ENCODE measurements at places on chromosomes 12 and 14.

GRCh38 chr12:62873826-62874448 is 61.0 kb downstream of the PPM1H start:
- no peak for DNase-seq

- DNase-seq: no peak
Observed at GRCh38 chr14:98233656-98234055, 1038.3 kb downstream of the BCL11B start.

- no peak for DNase-seq
Observed at GRCh38 chr12:68977909-68978610, 45.1 kb upstream of the CPM start.

DNA sequence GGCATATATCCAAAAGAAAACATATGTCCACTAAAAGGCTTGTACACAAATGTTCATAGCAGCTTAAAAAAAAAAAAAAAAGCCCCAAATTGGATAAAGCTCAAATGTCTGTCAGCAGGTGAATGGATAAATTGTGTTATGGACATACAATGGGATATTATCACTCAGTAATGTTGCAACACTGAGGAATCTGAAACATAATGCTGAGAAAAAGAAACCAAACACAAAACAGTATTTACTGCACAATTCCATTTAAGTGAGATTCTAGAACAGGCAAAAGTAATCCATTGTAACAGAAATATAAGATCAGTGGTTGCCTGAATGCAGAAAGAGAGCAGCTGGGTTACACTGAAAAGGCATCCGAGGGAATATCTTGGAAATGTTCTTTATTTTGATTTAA is 117.9 kb downstream of the SLC15A5 start:
- DNase-seq: no peak

GRCh38 chr12:64387197-64387816 is 3.3 kb downstream of the C12orf56 start:
- DNase-seq: no peak

- DNase-seq: no peak
Observed at GRCh38 chr12:47802312-47802711, 17.4 kb downstream of the HDAC7 start.

GRCh38 chr12:77938301-77938700 is 107.6 kb downstream of the NAV3 start:
- no peak for DNase-seq

GRCh38 chr12:10722502-10722904 is 620 bp downstream of the YBX3 start:
- peak; percentile 48 for DNase-seq

- DNase-seq: no peak
Observed at GRCh38 chr12:123151457-123152454, 866 bp upstream of the PITPNM2 start.

DNA sequence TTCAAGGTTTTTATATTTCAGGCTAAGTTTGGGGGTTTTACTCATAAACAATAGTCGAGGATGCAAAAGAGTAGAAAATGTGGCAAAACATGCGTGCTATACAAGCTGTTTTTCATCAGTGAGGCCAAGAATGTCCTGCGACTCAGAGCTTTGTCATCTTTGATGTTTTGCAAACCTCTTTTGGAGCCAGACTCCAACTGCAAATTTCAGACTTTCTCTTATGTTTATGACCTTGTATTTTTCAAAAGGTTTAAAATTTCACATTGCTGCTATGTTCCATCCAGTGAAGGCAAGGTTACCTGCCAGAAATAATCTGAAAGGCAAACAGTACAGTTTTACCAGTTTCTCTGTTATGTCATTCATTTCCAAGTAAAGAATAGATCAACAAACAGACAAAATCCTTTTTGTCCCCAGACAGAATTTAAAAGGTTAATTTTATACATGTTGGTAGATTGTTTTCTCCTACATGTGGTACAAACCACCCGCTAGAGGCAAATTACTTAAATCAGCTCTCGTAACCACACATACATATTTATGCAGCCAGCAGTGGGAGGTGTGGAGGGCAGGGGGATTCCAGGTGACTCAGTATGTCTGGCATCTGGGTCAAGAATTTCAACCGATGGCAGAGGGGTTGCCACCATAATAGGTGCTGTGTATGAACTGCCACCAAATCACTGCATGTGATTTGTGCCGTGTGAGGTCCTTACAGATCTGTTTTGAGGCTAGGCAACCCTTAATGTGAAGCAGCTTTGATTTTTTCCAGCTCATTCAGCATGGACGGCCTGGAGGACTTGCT is 119.8 kb upstream of the CPM start:
- DNase-seq: peak; percentile 9

DNA sequence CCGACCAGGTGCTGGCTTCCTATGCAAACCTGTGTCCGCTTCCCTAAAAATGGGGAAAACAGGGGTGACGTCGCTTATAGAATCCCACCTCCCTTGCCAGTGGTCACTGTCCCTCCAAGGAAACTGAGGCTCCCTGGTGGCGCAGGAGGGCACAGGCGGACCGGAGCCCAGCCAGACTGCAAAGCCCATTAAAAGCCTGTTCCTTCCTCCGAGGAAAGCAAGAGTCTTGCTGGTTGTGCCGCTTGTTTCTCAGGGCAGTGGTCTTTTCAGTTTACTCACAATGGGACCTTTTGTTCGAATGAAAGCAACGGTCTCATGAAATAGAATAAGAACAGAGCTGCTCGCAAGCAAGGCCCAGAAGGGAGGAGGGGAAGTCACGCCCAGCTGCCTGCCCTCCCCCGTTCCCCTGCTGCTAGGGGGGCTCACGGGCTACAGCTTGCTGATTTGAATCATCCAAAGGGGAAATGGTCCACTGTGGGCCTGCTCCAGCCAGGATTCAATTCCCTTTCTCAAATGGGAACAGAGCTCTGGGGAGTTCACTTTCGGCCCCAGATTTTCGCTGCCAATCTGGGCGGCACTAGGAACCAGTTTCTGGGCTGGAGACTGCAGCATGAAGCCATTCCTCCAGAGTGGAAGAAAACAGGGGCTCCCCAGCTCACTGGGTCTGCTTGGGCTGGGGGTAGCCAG is 4.6 kb upstream of the SELPLG start:
- peak; percentile 65 for DNase-seq

- DNase-seq: no peak
Observed at GRCh38 chr12:12486661-12487240, 75.9 kb downstream of the DUSP16 start.

- peak; percentile 73 for DNase-seq
Observed at GRCh38 chr12:116053479-116054200, 223.9 kb downstream of the MED13L start.

DNA sequence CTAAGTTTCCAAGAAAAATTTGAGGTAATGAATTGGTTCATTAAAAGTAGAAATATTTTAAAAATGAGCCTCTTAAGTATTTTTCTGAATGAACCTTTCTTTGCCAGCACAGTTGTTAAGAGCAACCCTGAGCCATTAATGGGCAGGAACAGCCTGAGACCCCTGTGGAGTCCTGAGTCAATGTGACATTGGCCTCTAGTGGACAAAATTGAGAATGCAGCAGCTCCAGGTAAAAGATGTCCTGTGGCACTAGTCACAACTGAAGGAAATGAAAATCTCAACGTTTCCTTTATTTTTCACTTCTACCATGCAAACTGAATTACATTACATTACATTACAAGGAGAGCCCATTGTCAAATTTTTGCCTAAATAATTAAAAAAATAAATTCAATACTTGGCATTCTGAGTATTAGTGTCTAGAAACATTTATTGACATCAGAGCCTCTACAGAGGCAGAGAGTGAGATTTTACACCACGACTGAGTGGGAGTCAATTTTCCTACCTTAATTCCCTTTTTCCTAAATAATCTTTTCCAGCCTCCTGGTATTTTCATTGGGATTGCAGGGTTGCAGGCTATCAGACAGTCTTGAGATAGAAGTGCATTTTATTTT is 135.7 kb downstream of the PPM1H start:
- no peak for DNase-seq

DNA sequence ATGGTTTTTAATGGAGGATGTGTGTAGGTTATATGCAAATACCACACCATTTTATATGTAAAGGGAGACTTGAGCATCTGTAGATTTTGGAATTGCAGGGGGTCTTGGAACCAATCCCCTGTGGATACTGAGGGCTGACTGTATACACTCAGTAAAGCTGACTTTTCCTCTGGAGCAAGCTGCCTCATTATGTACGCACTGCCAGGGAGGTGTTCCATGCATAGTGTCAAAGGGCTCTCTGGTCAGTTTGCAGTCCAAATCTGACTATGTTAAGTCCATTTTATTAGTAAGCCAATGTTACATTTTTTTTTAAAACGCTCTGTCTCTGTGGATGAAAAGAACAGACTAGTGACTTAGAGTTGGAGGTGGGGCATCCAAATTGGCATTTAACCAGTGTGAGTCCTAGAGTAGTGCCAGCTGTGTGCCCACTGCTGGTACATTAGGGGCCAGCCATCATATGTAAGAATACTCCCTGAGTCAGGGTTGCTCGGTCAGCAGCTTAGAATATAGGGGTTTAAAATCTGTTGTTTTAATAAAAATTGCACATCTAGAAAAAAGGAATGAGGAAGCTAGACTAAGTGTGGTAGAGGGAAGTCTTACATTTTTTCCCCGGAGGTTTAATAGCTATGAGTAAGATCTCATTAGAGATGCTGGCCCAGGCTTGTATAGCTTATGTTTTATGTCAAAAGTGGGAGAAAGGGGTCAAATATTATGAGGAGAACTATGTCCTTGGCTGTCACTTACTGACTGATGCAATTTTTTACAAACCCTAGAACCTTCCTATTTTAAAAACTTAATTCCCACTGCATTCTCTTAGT is 87.0 kb downstream of the TESC start:
- no peak for DNase-seq

DNA sequence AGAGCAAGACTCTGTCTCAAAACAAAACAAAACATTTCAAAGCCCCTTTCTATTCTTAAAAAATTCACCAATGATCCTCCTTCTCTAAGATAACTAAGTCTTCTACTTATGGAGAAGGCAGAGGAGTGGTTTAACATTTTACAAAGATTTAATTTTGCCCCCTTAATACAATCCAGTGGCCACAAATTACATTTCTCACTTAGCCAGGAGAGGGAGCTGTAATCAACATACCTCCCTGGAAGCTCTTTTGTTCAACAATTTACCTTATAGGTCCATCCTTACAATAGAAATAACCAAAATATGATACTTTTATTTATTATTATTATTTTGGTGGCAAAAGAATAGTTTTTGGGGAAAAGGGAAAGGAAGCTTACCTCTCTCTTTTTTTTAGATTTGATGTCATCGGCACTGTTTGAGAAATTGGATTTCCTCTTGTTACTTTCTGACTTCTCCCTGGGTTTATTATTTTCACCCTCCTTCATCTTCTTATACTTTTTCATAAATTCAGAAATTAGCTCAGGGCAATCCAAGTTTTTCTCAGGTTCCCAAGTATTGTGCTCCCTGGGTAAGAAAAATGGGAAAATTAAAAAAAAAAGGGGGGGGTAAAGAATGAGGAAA is 28.1 kb downstream of the CBX5 start:
- DNase-seq: peak; percentile 74

- DNase-seq: peak; percentile 53
Observed at GRCh38 chr12:9808504-9808903, 18.8 kb upstream of the KLRF1 start.

- DNase-seq: no peak
Observed at GRCh38 chr14:90034156-90034555, 27.6 kb upstream of the KCNK13 start.

DNA sequence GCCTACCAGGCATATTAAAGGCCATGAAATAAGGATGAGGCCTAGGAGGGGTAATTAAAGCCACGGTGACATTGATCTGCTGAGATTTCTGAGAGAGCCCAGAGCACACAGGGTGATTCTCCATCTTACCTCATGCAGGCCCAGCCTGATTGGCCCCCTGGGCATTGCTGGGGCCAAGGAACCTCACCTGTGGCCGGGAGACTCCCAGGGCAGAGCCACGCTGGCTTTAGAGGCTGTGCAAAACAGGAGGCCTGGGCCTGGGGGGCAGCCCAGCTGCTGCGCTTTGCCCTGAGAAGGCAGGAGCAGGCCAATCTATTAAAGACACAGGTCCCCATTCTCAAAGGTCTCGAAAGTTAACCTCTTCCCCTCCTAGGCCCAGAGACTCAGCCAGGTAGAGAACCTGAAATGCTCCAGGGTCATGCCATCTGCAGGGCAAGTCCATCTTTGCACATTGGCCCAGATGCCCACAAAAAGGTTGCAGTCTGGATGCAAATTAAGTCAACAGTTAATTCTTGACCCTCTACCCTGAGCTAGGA is 1099.7 kb downstream of the BCL11B start:
- no peak for DNase-seq

All from inflammatory macrophage treated with lipopolysaccharide for 1 hour (primary cell).